Esophagus squamous epithelium (tissue), 5 donors: ENCODE measurements at places on chromosomes 5 and 9.

DNA sequence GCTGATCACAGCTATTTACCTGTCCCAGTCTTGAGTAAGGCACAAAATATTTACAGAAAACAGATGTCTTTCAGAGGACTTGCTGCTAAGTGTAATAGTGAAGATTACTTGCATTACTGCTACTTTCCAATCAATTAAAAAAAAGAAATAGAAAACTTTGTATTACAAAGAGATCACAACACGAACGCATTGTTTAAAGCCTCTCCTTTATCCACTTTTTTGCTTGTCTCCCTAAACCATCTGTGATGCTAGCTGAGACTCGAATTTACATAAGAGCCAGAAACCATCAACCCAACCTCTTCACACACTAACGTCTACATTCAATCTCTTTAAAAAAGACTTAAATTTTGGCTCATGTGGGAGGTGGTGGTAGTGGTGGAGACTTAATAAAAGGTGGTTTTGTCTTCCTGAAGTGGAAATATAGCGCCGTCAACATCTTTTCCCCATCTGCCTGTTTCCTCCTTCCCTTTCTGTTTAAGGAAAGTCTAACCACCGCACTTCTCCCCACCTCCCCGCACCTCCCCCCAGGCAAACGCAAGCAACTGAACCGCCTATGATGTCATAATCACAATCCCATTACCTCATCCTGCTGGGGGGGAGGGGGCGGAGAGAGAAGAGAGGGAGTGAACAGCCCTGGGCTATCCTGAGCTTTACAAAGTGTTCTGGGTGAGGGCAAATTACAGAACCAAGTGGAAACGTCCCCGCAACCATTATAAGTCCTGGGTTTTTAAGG lies 948 bp upstream of the FAM53C start:
- no peak for DNase-seq

DNA sequence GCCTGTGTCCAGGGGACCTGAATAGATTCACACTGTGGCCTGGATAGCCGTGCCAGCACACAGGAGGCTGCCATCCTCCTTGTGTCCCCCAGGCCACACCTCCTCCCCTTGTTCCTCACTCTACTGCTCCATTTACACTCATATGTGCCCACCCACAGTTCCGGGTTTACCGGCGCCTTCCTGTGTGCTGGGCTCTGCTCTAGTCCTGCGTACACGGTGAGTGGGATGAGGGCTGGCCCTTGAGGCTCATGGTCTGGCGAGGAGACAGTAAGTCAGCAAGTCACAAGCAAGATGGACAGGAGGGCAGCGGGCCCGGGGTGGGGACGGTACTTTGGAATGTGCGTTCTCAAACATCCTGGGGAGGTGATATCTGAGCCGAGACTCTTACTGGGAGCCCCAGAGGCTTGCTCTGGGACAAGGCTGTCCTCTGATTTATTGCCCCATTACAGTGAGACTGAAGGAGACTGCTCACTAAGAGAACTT lies 32.4 kb upstream of the NXNL2 start:
- no peak for DNase-seq

GRCh38 chr9:136328622-136329041 lies 1.3 kb downstream of the GPSM1 start:
- DNase-seq, result no peak

- no peak for DNase-seq
Measured at GRCh38 chr5:6551287-6551954, 81.4 kb downstream of the NSUN2 start.

GRCh38 chr9:134328341-134328840 lies 2.1 kb downstream of the RXRA start:
- DNase-seq, result no peak

DNA sequence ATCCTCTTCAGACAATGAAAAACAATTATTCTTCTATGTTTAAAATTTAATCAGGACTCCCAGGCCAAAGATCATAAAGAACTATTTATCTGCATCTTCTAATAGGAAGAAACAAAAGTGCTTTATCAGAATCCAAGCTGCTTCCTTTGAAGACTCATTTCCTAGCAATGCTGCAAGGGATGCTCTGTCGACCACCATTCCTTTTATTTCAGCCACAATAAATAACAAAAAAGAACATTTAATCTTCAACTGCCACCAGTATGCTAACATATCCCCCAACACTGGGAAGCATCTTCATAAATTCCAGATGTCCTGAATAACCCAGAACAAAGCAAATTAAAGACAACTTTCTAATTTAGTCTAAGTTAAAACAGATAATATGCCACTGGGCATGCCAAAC lies 68.7 kb downstream of the PKD2L2 start:
- DNase-seq, result no peak

- DNase-seq, result no peak
Measured at GRCh38 chr5:146789712-146790653, 88.6 kb downstream of the PPP2R2B start.

GRCh38 chr5:66621146-66621545 lies 25.0 kb downstream of the MAST4 start:
- DNase-seq, result no peak

- DNase-seq, result no peak
Measured at GRCh38 chr5:85920984-85921383, 696.8 kb upstream of the COX7C start.

DNA sequence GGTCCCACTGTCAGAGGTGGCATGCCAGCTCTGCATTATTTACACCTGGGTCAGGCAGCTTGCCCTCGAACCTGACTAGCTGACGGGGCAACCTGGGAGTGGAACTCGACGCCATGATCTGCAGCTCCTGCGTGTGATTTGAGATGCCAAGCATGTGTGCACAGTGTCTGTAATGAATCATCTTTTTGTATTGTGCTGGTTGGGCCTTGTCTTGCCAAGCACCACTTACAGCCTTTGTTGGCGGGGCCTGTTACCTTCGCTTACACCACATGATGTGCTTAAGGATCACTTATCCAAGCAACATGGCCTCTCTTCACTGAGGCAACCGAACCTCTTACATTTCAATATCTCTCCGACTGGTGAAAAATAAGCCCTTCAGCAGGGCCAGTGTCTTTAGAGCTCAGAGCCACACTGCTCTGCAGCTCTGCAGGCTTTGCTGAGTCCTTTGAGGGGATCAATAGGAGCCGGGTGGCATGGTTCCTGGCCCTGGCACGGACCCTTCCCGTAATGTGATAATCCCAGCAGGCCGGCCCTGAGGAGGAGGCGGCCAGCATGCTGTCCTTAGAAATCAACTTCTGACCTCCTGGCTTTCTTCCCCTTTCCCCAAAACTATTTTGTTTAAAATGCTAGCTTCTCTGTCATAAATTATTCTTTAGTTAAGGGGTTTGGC lies 297.7 kb upstream of the CD180 start:
- DNase-seq, result no peak

GRCh38 chr5:40497573-40497972 lies 182.1 kb upstream of the PTGER4 start:
- DNase-seq, result no peak
